ENCODE measurements at places on chromosomes 4 and X.

DNA sequence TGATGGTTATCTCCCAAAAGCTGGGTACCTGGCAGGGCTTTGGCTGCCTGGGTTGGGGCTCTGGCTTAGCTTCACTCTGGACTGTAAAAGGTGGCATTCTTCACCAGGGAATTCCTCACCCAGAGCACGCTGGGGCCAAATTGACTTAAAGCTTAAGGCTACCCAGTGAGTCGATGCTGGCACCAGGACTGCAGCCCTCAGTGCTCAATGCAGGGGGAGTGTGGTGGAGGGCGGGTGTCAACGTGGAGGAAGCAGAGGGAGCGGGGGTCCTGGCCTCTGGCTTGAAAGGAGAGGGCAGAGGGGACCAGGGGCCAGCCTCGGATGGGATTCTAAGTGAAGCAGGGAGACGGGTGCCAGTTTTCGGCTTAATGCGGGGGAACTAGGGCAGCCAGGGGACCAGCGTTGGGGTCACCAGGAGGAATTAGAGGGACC is 446 bp upstream of the FAM50A start:
- DNase-seq = no peak

DNA sequence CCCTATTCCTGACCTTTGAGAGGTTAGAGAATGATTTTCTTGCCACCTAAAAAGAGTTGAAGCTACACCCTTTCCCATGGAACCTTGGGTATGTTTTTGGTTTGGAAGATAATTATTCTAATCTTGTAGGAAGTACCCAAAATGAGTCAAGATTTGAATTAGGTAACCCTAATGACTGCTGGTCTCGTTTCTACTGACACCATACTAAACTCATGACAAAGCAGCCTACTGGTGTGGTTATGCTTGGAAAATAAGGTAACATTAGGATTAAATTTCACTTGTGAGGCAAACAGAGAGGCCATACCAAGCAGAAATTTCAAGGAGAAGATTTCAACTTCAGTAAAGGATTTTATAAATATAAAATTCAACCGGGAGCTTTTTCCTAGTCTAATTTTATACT is 107.9 kb downstream of the FBXW7 start:
- no peak for DNase-seq

- DNase-seq = peak; percentile 71
Measured at GRCh38 chrX:147899379-147900114, 12.2 kb upstream of the FMR1 start.

- DNase-seq = no peak
Measured at GRCh38 chr4:185036019-185036418, 17.7 kb downstream of the HELT start.

- peak; percentile 30 for DNase-seq
Measured at GRCh38 chrX:136608295-136608933, 39.5 kb upstream of the CD40LG start.
